ENCODE measurements at places on chromosomes 13 and 19.
A peak's percentile ranks its signal among the peaks of the same experiment; 100 is the strongest.

GRCh38 chr19:18908917-18909619 is 10.1 kb downstream of the COPE start:
- no peak for DNase-seq

DNA sequence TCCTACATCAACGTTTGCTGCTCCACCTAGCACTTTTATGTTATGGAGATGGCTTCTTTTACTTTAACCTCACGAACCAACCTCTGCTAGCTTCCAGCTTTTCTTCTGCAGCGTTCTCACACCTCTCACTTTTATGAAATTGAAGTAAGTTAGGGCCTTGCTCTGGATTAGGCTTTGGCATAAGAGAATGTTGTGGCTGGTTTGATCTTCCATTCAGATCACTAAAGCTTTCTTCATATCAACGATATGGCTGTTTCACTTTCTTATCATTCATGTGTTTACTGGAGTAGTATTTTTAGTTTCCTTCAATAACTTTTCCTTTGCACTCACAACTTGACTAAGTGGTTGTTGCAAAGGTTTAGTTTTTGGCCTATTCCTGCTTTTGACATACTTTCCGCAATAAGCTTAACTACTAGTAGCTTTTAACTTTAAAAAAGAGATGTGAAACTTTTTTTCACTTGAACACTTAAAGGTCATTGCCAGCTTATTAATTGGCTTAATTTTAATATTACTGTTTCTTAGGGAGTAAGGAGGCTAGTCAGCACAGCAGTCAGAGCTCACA is 60.0 kb upstream of the SPRY2 start:
- no peak for DNase-seq

DNA sequence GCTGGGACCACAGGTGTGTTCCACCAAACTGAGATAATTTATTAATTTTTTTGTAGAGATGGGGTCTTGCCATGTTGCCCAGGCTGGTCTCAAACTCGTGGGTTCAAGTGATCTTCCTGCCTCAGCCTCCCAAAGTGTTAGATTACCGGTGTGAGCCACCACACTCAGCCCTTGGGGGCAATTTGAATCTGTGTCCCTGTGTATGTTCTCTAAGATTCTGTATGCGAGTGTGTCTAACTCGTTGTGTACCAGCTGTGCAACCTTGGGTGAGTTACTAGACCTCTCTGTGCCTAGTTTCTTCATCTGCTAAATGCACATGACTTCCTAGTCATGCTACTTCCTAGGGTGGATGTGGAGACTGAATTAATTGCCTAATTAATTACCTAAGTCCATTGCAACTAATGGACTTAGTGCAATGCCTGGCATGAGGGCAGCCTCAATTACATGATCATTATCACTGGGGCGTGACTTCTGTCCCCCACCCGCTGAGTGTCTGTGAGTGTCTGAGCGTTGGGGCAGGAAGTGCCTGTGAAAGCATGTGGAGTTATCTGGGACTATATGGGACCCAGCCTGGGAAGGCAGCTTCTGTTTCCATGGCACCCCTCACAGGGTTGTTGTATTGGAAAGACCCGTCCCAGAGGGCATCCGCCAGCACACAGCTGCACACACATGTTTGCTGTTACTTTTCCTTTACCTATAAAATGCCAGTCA is 1.8 kb upstream of the NCCRP1 start:
- no peak for DNase-seq

GRCh38 chr19:58569943-58570670 is 3.0 kb downstream of the MZF1 start:
- DNase-seq: no peak

DNA sequence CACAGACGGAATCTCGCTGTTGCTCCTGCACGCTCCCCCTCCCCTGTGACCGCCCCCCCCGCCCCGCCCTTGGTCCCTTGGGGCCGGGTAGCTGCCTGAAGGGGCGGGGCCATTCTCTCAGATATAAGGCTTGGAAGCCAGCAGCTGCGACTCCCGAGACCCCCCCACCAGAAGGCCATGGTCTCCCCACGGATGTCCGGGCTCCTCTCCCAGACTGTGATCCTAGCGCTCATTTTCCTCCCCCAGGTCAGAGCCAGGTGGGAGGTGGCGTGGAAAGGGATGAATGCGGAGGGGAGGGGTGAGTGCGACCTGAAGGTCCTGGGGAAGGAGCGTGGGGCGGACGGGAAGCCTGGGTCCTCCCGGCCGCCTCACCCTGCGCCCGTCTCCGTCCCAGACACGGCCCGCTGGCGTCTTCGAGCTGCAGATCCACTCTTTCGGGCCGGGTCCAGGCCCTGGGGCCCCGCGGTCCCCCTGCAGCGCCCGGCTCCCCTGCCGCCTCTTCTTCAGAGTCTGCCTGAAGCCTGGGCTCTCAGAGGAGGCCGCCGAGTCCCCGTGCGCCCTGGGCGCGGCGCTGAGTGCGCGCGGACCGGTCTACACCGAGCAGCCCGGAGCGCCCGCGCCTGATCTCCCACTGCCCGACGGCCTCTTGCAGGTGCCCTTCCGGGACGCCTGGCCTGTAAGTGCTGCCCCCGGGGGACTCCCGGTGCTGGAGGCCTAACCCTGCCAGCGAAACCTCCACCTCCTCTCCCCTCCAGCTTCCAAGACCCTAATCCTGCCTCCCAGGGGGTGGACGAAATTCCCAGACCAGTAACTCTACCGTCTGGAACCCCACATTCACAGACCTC is at the start of gene DLL3:
TSS of gene DLL3 (plus strand) at position 150 of the 845 bp plus-strand sequence. CDS start at position 178, 28 bp downstream.
- no peak for DNase-seq

GRCh38 chr19:16372065-16372915 is 47.7 kb downstream of the KLF2 start:
- no peak for DNase-seq

GRCh38 chr13:99014522-99014921 is 36.7 kb upstream of the DOCK9 start:
- no peak for DNase-seq

- no peak for DNase-seq
Observed at GRCh38 chr19:43562226-43562697, 13.1 kb downstream of the XRCC1 start.

GRCh38 chr13:35727881-35728280 is 251.4 kb upstream of the MAB21L1 start:
- no peak for DNase-seq

- no peak for DNase-seq
Observed at GRCh38 chr19:27890696-27891095, 1322.3 kb downstream of the UQCRFS1 start.

GRCh38 chr19:36488118-36488845 is 1.1 kb downstream of the ZNF566 start:
- peak; percentile 2 for DNase-seq

GRCh38 chr13:28452755-28453154 is 42.2 kb downstream of the FLT1 start:
- DNase-seq: no peak

GRCh38 chr13:38008636-38009035 is 139.1 kb upstream of the TRPC4 start:
- DNase-seq: no peak

GRCh38 chr19:32166238-32166637 is 179.2 kb upstream of the ZNF507 start:
- no peak for DNase-seq

DNA sequence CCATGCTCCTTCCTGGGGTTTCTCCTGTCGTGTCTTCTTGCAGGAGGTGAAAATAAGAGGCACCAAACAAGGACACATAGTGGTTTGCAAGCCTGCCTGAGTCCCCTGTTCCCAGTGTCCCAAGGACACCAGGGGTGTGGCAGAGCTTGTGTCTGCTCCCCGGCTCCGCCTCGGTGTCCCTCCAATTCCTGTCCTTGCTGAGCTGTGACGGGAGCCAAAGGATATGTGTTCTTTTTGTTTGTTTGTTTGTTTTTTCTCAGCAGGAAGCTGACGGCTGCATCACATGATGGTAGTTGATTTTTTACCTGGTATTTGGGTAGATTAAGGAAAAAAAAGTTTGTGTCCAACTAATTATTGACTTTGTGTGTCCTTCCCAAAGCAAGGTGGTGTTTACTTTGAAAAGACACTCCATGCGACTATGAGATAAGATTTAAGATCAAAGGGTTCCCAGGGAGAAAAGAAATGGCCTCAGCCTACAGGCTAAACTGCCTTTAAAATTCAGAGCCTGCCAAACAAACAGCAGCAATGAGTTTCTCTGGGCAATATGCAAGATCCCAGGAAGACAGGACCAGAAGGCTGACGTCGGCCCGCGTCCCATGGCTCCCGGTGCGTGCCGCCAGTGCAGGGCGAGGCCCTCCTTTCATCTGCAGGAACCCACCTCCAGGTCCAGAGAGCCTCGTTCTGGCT is 50.8 kb upstream of the XPO4 start:
- no peak for DNase-seq

- no peak for DNase-seq
Observed at GRCh38 chr13:32117701-32118100, 86.1 kb downstream of the FRY start.

DNA sequence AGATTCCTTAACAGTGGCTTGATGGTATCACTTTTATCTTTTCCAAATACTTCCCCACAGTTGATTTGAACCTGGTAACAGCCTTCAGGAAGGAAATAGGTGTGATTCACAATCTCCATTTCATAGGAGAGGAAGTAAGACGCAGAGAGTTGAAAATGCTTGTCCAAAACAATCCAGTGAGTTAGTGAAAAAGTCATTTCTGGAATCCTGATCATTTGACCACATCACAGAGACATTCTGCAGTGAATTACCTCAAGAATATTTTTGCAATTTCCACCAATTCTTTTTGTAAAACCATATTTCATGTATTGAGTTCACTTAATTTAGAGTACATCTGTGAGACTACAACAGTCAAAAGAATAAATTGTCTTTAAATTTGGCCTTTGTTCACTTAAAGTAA is 292.8 kb downstream of the DCLK1 start:
- DNase-seq: peak; percentile 87

GRCh38 chr19:7625763-7626372 is 3.5 kb downstream of the XAB2 start:
- DNase-seq: no peak

GRCh38 chr13:30022256-30022655 is 171.8 kb upstream of the UBL3 start:
- no peak for DNase-seq
